ENCODE measurements at places on chromosomes 4 and X. TPM values are rescaled to one million over a fixed set of nuclear protein-coding genes. Genes with fewer than 3 reads are reported as not detected.

The PIGA gene
- 8.9 TPM for total RNA-seq

The SPIN2A gene
- 0.22 TPM for total RNA-seq

The ZMAT1 gene
- not detected for total RNA-seq

The VCX gene
- not detected for total RNA-seq

The CSAG2 gene
- not detected for total RNA-seq

The CACNA1F gene
- total RNA-seq, result not detected
